ENCODE measurements at places on chromosomes 16 and 17.

DNA sequence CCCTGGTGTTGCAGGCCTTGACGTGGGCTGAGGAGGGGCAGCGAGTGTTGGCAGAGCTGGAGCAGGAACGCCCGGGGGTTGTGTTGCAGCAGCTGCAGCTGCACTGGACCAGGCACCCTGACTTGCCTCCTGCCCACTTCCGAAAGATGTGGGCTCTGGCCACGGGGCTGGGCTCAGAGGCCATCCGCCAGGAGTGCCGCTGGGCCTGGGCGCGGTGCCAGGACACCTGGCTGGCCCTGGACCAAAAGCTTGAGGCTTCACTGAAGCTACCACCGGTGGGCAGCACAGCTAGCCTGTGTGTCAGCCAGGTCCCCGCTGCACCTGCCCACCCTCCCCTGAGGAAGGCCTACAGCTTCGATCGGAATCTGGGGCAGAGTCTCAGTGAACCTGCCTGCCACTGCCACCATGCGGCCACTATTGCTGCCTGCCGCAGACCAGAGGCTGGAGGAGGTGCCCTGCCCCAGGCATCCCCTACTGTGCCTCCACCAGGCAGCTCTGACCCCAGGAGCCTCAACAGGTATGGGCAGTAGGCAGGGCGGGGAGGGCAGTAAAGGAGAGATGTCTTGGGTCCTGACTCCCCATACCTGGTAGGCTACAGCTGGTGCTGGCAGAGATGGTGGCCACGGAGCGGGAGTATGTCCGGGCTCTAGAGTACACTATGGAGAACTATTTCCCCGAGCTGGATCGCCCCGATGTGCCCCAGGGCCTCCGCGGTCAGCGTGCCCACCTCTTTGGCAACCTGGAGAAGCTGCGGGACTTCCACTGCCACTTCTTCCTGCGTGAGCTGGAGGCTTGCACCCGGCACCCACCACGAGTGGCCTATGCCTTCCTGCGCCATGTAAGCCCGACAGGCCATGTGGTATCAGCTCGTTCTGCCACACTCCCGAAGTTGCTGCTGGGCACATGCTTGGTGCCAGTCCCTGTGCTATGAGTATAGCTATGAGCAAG lies 5.6 kb downstream of the PLEKHG4 start:
- no peak for DNase-seq

- DNase-seq: no peak
Observed at GRCh38 chr16:73176577-73177013, 128.7 kb upstream of the ZFHX3 start.

DNA sequence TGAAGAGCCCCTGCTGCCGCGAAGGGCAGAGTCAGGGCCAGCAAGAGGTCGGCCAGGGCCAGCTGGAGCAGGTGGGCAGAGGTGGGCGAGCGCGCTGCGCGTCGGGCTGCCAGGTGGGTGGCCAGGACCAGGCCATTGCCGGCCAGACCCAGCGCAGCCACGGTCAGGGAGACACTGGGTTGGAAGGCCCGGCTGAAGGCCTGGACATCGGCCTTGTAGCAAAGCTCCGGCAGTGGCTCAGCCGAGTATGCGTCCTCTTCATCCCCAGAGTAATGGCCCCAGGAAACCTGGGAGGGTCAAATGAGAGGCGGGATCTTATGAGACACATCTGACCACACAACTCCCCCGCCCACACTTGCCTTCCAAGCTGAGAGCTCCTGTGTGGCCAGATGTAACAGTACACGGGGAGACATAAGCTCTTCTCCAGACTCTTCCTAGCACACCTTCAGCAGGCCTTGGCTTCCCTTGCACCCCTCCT lies 1.3 kb downstream of the CCR10 start:
- no peak for DNase-seq

GRCh38 chr16:46857368-46857945 lies 26.5 kb upstream of the C16orf87 start:
- no peak for DNase-seq

- DNase-seq: no peak
Observed at GRCh38 chr16:64968539-64968938, 153.3 kb downstream of the CDH11 start.

GRCh38 chr17:67126983-67127382 lies 82.6 kb downstream of the CACNG1 start:
- no peak for DNase-seq

DNA sequence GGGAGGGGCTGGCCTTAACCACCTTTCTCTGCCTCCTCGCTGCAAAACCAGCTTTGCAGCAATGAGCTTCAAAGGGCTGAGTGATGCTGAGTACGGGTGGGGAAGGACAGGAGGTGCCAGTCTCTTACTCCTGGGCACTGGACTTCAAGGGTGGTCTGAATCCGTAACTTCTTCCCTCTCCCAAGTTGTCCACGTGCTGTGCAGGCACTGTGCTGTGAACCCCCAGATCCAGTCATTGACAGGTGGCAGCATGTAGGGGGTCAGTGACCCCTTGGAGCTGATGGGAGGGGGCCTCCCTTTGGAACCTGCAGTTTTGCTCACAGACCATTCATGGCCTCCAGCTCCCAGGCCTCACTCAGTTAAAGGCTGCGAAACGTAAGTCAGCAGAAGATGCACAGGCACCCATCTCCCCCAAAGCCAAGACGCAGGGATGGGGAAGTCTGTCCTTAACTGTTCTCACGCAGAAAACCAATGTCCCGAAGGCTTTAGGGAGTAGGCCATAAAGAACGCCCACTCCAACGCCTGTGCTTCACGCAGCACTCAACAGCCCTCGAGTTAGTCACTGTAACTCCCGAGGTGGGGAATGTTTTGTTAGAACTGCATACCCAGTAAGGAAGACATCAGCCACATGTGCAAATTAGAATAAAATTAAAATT lies 7.9 kb downstream of the LITAFD start:
- no peak for DNase-seq

DNA sequence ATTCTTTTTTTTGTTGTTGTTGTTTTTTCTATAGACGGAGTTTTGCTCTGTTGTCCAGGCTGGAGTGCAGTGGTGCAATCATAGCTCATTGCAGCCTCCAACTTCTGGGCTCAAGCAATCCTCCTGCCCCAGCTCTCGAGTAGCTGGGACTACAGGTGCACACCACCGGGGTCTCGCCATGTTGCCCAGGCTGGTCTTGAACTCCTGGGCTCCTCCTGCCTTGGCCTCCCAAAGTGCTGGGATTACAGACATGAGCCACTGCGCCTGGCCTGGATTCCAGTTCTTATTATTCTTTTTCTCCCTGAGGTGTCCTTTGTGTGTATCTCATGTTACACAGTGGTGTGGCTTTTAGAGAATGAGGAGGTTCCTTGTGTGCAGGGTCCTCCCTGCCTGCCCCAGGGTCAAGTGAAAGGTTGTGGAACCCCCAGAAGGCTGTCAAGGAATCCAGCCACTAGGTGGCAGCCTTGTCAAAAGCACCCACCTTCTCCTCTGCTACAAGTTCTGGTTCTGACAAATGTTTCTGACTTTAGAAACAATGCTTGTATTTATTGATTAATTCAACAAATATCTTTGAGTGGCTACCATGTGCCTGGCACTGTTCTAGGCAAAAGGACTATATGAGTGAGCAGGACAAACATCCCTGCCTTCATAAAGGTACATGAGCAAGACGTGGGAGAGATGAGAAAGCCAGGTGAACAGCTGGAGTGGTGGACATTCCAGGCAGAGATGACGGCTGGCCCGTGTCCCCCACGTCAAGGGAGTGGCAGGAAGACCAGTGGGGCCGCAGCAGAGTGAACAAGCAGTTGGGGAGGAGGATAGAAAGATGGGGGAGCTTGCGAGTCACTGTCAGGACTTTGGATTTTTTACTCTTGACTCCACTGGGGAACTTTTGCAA lies 112.4 kb downstream of the SPECC1 start:
- peak; percentile 52 for DNase-seq

- no peak for DNase-seq
Observed at GRCh38 chr16:56603589-56603988, 4.8 kb upstream of the MT2A start.

GRCh38 chr17:55266051-55266957 lies 1.5 kb downstream of the HLF start:
- no peak for DNase-seq

GRCh38 chr17:82745524-82745923 lies 6.3 kb upstream of the TBCD start:
- DNase-seq: no peak

- no peak for DNase-seq
Observed at GRCh38 chr17:67270416-67270815, 25.4 kb upstream of the HELZ start.

DNA sequence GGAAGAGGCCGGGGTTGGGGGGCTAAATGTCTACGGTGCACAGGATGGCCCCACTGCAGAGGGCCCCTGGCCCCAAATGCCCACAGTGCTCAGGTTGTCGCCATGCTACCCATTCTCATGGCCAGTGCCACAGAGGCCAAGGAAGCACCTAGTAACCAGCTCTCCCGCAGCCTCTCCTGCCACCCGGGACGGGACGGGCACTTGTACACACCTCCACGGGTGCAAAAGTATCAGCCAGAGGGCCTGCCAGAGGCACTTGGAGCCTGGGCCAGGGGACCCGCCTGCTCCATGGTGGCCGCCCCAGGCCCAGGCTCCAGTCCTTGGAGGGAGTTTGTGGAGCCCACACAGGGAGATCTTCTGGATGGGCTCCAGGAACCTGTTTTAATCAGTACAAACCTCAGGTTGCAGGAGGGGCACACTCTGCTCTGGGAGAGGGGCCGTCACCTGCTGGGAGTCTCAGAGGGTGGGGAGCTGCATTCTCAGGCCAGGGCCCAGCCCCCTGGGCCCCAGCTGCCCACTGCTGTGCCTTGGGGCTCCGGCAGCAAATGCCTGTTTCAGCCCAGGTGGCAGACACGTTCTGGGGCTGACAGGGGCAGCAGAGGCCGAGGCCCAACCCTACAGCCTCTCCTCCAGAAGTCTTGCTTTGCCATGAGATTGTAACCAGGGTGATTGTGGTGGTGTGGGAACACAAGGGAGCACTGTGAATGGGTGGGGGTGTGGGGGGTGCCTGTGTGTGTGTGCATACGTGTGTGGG lies 7.9 kb downstream of the TPSD1 start:
- DNase-seq: no peak

- DNase-seq: no peak
Observed at GRCh38 chr17:77829843-77830799, 128.4 kb upstream of the TNRC6C start.

DNA sequence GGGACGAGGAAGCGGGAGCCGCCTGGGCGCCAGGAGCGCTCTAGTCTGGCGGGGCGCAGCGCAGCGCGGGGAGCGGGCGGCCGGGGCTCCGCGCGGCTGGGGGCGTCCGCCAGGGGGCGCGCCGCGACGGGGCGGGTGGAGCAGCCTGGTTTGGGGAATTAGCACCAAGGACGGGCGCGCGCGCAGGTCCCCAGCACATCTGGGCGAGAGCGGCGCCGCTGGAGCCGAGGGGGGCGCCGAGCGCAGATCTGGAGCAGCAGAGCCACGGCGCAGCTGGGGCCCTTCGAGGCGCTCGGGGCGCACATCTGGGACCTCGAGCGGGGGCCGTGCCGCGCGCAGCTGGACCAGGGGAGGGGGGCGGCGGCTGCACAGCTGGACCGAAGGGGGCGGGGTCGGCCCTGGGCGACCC lies at the start of gene NXPH3:
NXPH3 (plus strand) TSS at position 193 of the 409 bp plus-strand sequence. CDS start 349 bp downstream, outside the sequence.
- DNase-seq: peak; percentile 38

- no peak for DNase-seq
Observed at GRCh38 chr17:4256952-4257351, 6.8 kb downstream of the ANKFY1 start.

- no peak for DNase-seq
Observed at GRCh38 chr17:7260651-7261378, 1.5 kb downstream of the CLDN7 start.

GRCh38 chr17:5667871-5668270 lies 83.6 kb upstream of the NLRP1 start:
- DNase-seq: no peak

DNA sequence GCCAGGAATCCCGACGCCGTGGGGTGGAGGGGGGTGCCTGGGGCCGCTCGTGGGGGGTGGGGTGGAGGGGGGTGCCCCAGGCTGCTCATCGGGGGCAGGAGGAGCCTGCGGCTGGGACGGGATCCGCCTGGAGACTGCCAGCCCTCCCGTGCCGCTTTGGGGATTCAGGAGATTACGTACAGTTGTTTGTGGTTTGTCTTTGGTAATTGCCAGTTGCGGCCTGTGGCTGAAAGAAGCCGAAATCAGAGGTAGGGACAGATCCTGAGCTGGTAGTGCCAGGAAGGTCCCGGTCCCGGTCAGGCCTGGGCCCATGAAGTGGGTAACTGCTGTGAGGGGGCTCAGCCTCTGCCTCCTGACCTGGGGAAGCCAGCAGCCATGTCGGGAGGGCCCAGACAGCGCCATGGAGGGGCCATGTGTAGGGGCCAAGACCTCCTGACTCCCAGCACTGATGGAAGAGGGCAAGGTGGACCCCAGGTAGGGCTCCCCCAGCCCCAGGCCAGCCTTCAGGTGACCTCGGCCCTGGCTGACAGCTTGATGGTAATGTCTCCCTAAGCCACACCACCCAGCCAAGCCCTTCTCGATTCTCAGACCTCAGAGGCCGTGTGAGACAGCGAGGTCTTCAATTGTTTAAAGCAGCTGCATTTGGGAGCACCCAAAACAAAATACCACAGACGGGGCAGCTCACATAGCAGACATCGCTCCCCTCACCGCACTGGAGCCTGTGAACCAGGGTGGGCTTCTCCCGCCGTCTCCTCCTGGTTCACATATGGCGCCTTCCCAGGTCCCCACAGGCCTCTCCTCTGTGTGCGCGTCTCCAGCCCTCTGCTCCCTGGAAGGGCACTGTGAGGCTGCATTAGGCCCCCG lies 34.9 kb upstream of the SSTR5 start:
- DNase-seq: no peak

DNA sequence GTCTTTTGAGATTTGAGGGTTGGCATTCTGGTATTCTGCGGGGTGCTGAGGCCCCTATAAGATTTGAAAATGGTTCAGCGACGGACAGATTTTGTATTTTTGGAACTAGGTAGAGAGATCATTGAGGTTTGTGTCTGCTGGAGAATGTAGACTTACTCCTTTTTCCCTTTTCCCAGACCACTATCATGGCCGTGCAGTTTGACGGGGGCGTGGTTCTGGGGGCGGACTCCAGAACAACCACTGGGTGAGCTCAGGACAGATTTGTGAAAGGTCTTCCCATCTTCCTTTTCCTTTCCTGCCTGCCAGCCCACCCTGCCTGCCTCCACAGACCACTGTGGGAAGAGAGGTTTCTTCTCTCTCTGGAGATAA lies 572 bp downstream of the PSMB6 start:
- no peak for DNase-seq

All from stimulated activated CD8-positive, alpha-beta memory T cell treated with anti-CD3 and anti-CD28 coated beads, Interleukin-2, amount 100 ng/mL, for 1 hour (primary cell).